ENCODE measurements at places on chromosomes 12 and 14.

- no peak for DNase-seq
Measured at GRCh38 chr12:58894040-58894439, 26.3 kb downstream of the LRIG3 start.

GRCh38 chr12:45435945-45436710 lies 220.2 kb downstream of the ANO6 start:
- no peak for DNase-seq

GRCh38 chr12:76583301-76583700 lies 23.7 kb upstream of the OSBPL8 start:
- DNase-seq: no peak

DNA sequence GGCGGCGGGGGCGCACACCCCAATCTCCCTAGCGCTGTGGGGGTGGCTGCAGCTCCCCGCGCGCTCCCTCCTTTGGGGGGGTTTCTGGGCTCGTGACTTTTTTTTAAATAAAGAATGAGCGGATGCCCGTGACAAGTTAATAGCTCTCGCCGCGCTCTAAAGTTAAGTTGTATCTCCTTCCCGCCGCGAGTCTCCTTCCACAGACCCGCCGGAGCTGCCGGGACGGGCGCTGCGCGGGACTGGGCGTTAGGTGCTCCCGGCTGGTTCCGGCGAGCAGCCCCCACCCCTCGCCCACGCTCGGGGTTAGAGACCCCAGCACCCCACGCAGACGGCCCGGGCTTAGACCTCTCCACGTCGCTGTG lies 82.6 kb upstream of the HMGA2 start:
- no peak for DNase-seq

DNA sequence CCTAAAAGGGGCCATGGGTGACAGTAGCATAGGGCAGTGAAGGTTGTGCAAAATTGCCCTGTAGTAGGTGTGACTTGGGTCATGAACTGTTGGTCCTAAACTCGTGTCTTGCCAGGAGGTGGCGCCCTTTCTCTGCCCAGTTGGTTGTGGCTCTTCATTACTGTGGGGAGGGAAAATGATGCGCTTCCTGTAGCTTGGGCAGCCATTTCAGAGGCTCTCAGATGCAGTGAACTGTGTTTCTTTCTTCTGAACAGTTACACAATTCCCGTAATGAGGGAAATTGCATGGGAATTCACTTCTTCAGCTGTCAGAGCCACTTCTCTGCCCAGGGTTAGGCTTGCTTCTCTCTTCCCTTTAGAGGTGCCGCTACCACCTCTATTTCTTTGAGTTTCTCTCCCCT lies 148.1 kb upstream of the NRXN3 start:
- peak; percentile 64 for DNase-seq

GRCh38 chr14:22152903-22153302 lies 436.1 kb downstream of the DAD1 start:
- DNase-seq: no peak

GRCh38 chr12:4643747-4644146 lies 5.1 kb downstream of the AKAP3 start:
- no peak for DNase-seq

DNA sequence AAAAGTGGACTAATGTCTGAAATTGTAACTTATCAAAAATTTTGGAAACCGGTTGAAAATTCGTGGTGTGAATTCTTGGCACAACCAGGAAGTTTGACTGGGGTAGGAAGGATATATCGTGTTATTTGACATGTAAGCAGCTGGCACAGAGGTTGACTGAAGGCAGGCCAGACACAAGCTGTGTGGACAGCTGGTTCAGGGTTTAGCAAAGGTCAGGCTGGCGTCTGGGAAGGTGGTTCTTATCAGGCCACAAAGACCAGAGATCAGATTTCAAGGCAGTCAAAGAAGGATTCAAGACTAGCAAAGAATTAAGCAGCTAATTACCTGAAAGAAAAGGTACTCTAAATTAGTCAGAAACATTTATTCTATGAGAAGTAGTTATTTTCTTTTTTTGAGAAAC lies 450.2 kb upstream of the MDGA2 start:
- no peak for DNase-seq

DNA sequence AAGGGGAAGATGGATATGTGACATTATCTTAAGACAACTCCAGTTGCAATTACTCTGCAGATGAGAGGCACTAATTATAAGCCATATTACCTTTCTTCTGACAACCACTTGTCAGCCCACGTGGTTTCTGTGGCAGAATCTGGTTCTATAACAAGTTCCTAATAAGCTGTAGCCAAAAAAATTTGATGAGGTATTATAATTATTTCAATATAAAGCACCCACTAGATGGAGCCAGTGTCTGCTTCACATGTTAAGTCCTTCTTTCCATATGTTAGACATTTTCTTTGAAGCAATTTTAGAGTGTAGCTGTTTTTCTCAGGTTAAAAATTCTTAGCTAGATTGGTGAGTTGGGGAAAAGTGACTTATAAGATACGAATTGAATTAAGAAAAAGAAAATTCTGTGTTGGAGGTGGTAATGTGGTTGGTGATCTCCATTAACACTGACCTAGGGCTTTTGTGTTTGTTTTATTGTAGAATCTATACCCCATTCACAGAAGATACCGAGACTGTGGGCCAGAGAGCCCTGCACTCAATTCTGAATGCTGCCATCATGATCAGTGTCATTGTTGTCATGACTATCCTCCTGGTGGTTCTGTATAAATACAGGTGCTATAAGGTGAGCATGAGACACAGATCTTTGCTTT lies 36.9 kb downstream of the PSEN1 start:
- DNase-seq: no peak

DNA sequence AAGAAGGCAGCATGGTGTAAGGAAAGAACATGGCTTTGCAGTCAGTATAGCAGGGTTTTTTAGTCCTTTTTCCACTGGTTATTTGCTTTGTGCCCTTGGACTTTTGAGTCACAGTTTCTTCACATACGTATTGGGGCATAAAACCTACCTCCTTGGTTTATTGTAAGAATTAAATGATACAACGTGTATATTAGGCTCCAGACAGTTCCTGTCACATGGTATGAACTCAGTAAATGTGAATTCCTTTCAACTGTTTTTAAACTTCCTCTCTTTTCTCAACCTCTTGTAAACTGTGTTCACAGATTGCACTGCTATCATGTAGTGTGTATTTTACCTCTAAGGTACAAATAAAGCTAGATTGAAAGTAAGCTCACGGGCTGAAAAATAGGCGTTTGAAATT lies 29.5 kb downstream of the MSRB3 start:
- no peak for DNase-seq

DNA sequence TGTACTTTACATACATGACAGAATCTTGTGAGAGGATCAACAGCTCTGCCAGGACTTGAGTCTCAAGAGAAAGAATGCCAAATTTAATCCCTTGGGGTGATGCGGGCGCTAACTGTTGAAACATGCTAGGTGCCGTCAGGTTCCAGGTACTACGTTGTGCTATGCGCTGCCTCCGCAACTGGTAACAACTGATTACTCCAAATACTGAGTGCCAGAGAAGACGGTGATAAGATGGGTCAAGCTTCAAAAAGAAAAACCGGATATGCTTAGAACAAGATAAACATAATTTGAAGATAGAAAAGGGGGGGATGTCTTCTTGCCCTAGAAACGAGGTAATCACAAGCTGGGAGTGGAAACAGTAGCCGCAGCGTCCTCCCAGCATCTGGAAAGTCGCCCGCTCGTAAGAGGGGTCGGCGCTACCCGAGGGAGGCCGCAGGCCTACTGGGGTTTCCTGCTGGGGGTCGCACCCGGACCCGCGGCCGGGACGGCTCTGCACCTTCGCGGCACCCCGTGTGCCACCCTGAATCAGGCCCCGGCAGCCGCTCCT lies 678 bp downstream of the ZBTB25 start:
- DNase-seq: no peak

- no peak for DNase-seq
Measured at GRCh38 chr14:34966413-34966812, 16.4 kb upstream of the SRP54 start.

- DNase-seq: no peak
Measured at GRCh38 chr14:82047777-82048470, 514.3 kb upstream of the SEL1L start.

GRCh38 chr12:38886064-38886463 lies 19.3 kb downstream of the CPNE8 start:
- DNase-seq: no peak

- DNase-seq: no peak
Measured at GRCh38 chr14:74407801-74408154, 18.2 kb downstream of the SYNDIG1L start.
